Type B pancreatic cell (in vitro differentiated cells): ENCODE measurements at places on chromosomes 13 and 19. TPM values are rescaled to one million over a fixed set of nuclear protein-coding genes. Genes with fewer than 3 reads are reported as not detected.

The TBXA2R gene
- total RNA-seq: not detected in 2 replicates

The MEDAG gene
- 0.36 and 0.40 TPM in 2 replicates for total RNA-seq

The WTIP gene
- total RNA-seq: 23.9 and 29.3 TPM in 2 replicates

The RDH8 gene
- total RNA-seq: not detected in 2 replicates

- no peak overlapping the region for H3K4me3 ChIP-seq
- H3K36me3 ChIP-seq: no peaks in the 10 kb centered on the region
- no peaks in the 10 kb centered on the region for H3K27me3 ChIP-seq
- no peaks in the 10 kb centered on the region for H3K4me1 ChIP-seq
- no peak for DNase-seq
- no peak overlapping the region for H3K27ac ChIP-seq
Measured at GRCh38 chr19:9500796-9501195, 2.4 kb upstream of the ZNF560 start.

- peak overlapping the region; percentile 87 for H3K4me3 ChIP-seq
- peak overlapping the region; percentile 52 for H3K27ac ChIP-seq
- no peak for DNase-seq
- H3K4me1 ChIP-seq: peaks cover 8% of the 10 kb centered on the region
- no peaks in the 10 kb centered on the region for H3K27me3 ChIP-seq
Measured at GRCh38 chr13:102774591-102775520, 1.3 kb upstream of the TEX30 start.

GRCh38 chr19:45766296-45766868 is 2.7 kb downstream of the SIX5 start:
- H3K36me3 ChIP-seq: no peaks in the 10 kb centered on the region
- H3K27ac ChIP-seq: no peak overlapping the region
- no peak for DNase-seq
- H3K4me3 ChIP-seq: no peak overlapping the region
- no peaks in the 10 kb centered on the region for H3K27me3 ChIP-seq
